Activated CD4-positive, alpha-beta T cell treated with anti-CD3 and anti-CD28 coated beads for 24 hours (primary cell): ENCODE measurements at places on chromosomes 2 and 18.

DNA sequence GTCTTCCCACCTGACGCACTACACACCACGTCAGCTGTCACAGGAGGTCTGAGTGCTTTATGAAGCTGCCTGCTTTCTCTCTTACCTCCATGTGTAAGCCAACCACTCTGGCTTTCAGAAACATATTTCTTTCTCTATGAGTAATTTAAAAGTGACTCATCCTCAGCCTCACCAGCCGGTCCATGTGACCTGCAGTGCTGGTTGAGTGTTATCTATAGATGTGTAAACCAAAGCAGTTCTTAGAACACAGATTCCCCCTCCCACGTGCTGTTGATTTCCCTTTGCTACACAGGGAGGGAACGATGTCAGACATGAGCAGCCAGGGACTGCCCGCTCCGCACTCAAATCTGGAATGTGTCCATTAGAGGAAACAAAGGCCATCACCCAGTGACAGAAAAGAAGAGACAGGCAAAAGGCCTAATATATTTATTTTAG is 157.8 kb downstream of the BCL2 start:
- peak; percentile 71 for DNase-seq

GRCh38 chr2:71705171-71705960 is 252.0 kb downstream of the DYSF start:
- DNase-seq, result no peak

DNA sequence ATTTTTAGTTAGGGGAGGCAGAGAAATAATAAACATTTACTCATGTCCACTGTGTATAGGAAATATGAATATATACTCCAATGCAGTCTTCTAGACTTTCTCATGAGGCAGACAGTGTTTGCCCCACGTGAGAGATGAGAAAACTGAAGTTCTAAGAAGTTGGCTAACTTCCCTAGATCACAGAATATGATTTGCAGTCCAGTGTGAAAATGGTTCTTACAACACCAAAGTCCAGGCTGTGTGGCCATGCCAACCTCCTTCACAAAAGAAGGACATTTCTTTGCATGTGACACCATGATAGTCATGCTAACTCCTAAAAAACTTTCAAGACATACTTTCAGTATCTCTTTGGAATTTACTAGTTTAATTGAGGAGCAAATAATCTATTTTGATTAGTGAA is 143.7 kb downstream of the IRS1 start:
- no peak for DNase-seq

- no peak for DNase-seq
Measured at GRCh38 chr18:7807936-7808453, 240.9 kb downstream of the PTPRM start.

DNA sequence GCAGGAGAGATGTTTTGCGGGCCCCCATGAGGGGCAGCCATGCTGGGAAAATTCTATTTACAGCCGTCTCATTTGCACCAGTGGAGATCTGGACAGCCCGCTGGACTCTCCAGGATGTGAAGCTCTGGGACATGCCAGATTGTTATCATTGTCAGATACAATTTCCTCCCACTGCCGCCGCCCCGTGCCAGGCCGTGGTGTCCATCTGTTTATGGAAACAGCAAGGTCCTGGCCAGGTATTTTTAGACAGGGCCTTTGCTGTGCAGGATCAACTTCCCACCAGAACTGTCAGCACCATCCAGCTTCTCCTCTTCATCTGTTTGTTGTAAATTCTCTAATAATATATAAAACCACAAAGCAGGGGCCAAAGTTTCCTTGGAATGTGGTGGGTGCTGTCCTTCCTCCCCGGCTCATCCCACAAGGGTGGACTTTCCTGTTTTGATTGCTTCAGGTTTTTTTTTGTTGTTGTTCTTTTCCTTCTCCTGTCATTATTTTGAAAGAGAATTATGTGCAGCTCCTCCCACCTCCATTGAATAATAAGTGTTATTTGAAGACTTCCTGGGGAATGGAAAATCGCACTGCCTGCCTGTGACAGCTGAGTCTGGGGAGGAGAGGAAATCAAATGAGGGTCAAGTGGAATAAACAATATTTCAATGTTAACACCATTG is 398.1 kb downstream of the TNS1 start:
- DNase-seq, result no peak

- no peak for DNase-seq
Measured at GRCh38 chr2:126106006-126106405, 550.0 kb upstream of the GYPC start.

DNA sequence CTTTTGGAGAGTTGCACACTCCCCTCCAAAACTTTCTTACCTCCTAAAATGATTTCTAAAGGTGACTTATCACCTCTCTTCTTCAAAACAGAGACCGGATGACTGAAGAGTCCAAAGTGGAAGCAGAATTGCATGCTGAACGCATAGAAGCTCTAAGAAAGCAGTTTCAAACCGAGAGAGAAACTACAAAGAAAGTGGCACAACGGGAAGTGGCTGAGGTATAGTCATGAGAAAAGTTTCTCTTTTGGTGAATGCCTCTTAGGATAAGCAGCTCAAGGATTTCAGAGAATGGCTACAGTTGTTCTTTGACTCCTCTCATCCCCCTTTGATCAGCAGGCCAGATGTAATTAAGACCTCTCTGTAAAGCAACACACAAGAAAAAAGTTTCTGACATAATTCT is 73.6 kb downstream of the GTF3C3 start:
- DNase-seq, result no peak

GRCh38 chr2:136323195-136323594 is 205.2 kb upstream of the CXCR4 start:
- no peak for DNase-seq

DNA sequence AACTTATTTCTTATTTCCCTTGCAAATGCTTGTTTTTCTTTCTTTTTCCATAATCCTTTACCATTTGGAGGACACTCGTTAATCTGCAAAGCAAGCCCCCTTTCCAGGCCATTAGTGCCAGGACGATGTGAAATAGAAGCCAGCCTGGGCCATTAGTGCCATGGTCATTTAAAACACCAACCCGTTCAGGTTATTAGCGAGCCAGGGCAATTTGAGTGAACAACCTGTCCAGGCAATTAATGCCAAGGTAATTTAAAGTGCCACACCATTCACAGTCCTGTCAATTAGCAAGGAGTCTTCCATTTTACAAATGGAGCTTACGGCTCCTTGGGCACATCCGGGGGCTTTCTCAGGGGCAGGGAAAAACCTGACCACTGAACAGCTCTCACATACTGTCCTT is 370.6 kb downstream of the HRH4 start:
- no peak for DNase-seq

DNA sequence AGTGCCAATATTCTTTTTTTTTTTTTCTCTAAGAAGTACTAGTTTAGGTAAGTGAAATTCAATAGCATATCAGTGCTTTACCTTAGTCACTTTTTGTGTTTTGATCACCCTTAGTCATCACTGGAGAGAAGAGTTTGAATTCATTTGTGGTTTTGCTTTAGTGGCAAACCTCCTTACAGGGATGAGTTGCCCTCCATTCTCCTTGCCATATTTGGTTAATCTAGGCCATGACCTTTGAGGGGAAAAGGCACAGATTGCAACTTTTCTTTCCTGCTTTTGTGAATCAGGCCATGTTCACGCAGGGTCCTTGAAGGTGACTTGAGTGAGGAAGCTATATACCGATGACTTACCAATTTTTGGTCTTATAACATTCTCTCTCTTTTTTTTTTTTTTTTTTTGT is 34.4 kb downstream of the PLEKHA3 start:
- DNase-seq, result peak; percentile 42

DNA sequence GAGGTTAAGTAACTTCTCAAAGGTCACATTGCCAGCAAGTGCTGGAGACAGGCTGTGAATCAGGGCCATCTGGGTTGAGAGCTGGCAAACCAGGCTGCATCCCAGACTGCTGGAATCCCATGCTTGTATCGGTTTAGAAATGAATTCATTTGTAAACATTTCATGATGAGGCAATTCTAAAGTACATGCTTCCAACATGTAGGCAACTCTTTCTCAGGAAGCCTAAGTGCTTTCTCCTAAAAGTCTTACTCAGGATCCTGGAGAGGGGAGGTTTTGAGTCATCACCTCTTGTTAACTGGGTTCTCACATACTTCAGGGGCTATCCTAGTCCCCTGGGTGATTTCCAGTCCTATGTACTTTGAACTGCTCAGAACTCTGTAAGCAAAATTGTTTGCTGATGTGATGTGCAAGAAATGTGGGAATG is 416.5 kb downstream of the MEIS1 start:
- no peak for DNase-seq

GRCh38 chr2:929925-930324 is 20.7 kb upstream of the SNTG2 start:
- DNase-seq, result no peak

GRCh38 chr2:64999754-65000153 is 10.6 kb downstream of the SLC1A4 start:
- DNase-seq, result no peak

- no peak for DNase-seq
Measured at GRCh38 chr2:40004336-40004735, 225.3 kb upstream of the THUMPD2 start.

DNA sequence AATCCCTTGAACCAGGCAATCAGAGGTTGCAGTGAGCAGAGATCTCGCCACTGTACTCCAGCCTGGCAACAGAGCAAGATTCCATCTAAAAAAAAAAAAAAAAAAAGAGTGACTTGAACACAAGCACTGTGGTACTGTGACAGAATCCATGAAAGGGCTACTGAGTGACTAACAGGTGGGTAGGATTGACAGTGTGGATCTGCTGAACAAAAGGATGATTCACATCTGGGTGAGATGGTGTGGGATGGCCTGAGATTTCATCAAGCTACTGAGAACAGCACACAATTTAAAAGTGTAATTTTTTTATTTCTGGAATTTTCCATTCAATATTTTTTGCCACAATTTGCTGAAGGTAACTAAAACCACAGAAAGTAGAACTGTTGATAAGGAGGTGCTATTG is 13.3 kb upstream of the SP3 start:
- DNase-seq, result no peak

DNA sequence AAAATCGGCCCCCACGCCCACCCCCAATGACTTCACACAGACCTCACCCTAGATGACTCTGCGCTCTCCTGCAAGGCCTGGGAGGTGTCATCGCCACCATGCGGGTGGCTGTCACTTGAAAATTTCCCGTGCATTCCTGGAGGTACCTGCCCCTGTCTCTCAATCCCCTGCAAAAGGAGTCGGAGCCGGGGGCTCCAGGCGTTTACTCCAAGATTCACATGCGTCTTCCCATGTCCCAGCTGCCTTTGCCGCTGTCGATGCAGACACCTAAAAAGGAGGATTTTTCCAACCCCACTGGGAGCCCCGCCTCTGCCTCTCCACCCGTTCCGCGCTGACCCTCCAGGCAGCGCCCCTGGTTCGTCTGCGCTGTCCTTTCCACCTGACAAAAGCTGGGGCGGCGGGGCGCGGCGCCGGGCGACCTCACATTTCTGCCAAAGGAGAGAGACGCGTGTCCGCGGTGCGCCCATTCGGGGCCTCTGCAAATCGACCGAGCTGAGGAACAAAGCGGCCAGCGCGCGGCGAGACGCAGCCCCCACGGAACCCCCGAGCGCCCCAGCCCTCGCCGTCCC is 667 bp downstream of the REEP1 start:
- no peak for DNase-seq

GRCh38 chr2:235325151-235325550 is 168.7 kb upstream of the AGAP1 start:
- no peak for DNase-seq

- no peak for DNase-seq
Measured at GRCh38 chr2:447902-448665, 160.2 kb upstream of the ALKAL2 start.

GRCh38 chr18:26926066-26926675 is 60.7 kb upstream of the AQP4 start:
- DNase-seq, result no peak

DNA sequence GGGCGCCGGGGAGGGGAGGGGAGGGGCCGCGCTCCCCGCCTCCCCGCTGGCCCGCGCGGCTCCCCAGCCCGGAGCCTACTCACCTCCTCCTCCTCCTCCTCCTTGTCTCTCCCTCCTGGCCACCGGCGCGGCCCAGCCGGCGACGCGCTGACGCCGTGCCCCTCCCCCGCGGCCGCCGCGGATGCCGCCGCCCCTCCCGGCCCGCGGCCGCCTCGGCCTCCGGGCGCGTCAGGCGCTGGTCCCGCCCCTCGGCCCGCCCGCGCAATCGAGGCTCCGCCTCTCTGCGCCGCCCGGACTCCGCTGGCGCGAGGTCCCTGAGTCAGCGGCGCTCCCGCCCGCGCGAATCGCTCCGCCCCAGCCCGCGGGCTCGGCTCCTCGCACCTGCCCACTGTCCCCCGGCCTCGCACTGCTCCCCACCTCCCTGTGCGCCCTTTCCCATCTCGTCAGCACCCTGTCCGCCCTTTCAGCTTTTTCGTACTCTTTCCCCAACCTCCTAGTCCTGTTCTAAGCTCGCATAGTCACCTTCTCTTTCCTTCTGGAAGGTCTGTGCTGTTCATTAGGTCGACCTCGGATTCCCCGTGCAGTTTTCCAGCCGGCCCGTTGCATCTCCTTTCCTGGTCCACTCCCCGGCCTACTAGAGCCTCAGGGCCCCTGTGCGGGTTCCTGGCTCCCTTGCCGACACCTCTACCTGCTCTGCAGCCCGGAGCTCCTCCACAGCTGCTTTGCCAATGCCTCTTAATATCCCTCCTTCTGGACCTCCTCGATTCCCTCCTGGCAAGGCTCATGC is 187.4 kb downstream of the ZEB2 start:
- DNase-seq, result peak; percentile 69

- no peak for DNase-seq
Measured at GRCh38 chr2:48287976-48288375, 242.0 kb upstream of the STON1 start.

- DNase-seq, result no peak
Measured at GRCh38 chr2:27638709-27639108, 9.9 kb downstream of the GPN1 start.

- no peak for DNase-seq
Measured at GRCh38 chr2:238710032-238710735, 137.7 kb upstream of the TWIST2 start.

DNA sequence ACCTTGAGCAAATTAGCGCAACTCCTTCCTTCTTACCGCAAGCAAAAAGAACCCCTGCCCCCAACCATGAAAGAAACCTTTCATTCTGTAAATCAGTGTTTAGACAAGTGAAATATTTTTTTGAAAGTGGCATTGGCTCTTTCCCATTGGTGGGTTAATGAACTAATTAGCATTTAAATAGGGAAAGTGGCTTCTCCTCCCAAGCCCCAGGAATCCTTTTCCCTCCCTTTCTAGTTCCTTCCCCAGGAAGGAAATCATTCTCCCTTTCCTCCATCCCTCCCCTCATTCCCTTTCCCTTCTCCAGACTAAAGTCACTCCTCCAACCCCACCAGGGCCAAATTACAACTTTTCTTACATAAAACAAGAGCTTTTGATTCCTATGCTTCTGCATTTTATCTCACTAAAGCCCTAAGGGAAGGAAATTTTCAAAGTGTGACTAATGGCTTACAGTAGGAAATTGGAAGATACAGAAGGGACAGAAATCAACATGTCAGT is 22.9 kb upstream of the TYMS start:
- no peak for DNase-seq

GRCh38 chr2:190376591-190377245 is 31.4 kb upstream of the MFSD6 start:
- DNase-seq, result no peak
